T-helper 22 cell (primary cell): ENCODE measurements at places on chromosomes 16 and 17.

- DNase-seq, result no peak
Observed at GRCh38 chr16:20301840-20302239, 25.5 kb downstream of the GP2 start.

- DNase-seq, result no peak
Observed at GRCh38 chr17:44655983-44656710, at the start of gene MEIOC. MEIOC (plus strand) TSS chr17:44656468; CDS start chr17:44656614, 146 bp downstream.

GRCh38 chr17:35073183-35073790 lies 9.8 kb upstream of the RFFL start:
- no peak for DNase-seq

DNA sequence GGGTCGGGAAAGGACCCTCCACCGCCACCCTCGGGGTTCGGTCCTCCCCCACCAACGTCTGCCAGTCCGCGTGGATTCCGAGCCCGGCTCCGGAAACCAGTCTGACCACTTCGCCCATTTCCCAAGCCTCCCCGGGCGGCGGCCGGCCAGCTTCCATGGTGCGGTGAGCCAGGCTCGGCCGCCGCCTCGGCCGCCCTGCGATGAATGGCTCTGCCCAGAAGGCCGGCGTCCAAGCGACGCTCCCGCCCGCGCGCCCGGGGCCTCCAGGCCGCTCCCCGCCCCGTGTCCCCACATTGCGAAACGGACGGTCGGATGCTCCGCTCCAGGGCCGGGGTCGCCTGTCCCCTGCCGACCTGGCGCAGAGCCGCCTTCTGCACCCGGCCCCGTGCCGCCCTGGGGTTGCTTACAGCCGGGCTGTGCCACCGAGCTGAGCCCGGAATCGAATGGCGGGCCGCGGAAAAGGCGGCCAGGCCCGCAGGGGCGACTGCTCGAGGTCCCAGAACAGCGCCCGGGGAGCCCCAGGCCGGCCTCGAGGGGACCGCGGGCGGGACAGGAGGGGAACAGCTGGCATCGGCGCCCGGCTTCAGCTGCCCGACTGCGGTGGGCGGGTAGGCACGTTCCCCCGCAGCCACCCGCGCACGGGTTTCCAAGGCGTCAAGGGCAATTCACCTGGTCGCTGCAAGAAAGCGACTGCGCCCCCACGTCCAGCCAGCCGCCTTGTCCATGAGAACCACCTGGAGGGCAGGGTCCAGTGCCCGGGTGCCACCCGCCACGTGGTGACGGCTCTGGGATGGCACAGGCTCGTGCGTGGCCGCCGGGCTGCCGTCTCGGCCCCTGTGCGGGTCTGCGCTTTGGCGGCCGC lies 18.3 kb upstream of the CBX8 start:
- DNase-seq, result no peak

- DNase-seq, result no peak
Observed at GRCh38 chr16:8924214-8924613, 39.5 kb downstream of the USP7 start.

GRCh38 chr17:1830288-1830687 lies 483 bp downstream of the RPA1 start:
- no peak for DNase-seq

DNA sequence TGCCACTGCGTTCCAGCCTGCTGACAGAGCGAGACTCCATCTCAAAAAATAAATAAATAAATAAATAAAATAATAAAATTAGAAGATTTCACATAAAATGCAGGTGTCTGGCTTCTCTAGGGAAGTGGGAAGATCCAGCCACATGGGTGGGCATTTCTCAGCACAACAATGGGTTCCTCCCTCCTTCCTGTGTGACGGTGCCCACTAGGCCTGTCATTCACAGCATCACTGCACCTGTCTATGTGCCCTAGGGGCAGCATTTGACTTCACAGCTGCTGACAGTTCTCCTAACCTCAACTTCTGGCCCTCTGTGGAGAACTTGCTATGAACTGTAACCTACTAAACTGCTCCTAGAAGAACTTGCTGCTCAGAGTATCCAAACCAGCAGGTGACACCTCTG lies 3.0 kb downstream of the ABHD15 start:
- no peak for DNase-seq

DNA sequence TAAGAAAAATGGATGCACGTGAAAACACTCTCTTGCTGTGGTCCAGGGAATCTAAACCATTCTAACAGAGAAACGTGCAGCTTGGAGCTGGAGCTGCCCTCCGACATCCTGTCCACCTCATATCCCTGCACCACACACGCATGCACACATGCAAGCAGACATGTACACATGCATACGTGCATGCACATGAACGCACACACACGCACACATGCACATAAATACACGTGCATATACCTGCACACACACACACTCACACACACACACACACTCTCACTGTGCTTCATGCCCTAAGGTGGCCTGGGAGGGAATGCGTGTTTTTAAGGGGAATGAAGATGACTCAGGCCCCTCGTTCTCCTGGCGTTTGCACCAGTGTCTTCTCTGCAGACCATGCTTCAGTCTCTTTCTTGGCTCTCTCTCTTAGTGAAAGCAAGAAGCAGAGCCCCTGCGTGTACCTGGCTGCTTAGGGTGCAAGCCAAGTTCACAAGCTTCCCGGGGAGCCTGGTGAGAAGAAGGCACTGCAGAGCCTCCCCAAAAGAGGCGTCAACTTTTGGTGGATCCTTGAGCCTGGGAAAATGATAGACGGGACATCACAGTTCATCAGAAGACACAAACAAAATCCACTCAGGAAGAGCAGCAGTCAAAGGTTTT lies 72.8 kb downstream of the GOSR1 start:
- no peak for DNase-seq

- no peak for DNase-seq
Observed at GRCh38 chr17:38418062-38418692, 10.1 kb upstream of the ARHGAP23 start.

GRCh38 chr17:56908001-56908542 lies 5.8 kb downstream of the TRIM25 start:
- DNase-seq, result no peak

DNA sequence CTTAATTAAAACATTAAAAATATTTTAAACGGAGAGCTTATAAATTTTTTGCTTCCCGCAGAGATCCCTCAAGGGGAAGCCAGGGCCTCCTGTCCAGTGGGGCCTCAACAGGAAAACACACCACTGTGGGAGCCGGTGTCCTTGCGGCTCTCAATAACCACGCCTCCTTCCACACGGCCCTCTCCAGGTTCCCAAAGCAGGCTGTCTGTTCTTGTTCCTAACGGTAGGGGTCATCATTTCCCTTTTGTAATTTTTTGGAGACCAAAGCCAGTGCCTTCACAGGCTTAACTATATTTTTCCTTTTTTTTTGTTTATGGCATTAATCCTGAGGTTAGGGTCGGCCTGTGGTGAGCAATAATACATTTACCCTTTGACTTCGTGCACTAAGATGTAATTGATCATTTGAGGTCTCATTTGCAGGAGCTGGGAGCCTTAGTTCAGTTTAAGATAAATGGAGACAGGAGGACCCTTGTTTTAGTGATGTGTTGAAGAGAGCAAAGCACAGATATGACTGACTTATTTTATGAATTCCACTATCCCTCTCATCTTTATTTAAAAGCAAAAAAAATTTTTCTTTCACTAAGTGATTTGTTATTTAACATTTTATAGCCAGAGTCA lies 77.5 kb upstream of the N4BP1 start:
- no peak for DNase-seq

DNA sequence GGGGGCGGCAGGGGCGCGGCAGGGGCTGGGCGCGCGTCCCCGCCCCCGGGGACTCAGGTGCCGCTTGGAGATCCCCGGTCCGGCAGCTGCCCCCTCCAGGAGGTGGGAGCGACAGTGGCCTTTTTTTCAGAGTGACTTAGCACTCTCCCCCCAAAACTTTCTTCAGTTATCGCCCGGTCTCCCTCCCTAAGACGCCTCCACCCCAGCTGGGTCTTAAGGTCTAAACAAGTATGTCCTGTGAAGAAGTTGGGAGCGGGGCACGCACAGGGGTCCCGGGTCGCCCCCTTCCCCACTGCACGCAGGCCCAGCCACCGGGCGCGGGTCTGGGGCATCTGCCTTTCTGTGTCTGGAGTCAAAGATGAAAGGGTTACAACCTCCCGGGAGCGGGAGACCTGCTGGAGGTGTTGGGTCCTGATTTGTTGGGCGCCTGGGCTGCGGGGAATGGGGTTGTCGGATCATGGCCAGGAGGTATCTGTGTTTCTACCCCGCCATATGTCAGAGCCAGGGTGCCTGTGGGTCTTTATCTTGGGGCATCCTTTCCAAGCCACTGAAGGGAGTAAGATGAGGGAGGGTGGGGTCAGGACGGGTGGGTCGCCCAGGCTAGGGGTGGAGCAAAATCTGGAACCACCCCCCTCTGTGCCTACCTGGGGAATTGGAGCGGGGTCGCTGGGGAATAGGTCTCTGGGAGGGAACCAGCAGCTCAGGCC lies 757 bp downstream of the FMNL1 start:
- no peak for DNase-seq

- DNase-seq, result no peak
Observed at GRCh38 chr16:60686824-60687223, 1349.4 kb downstream of the CDH8 start.

- no peak for DNase-seq
Observed at GRCh38 chr16:80788027-80788426, 16.4 kb downstream of the CDYL2 start.

GRCh38 chr17:47376247-47376646 lies 52.5 kb downstream of the EFCAB13 start:
- DNase-seq, result no peak
